NCI-H460 (cell line): ENCODE measurements at places on chromosomes 4 and X. TPM values are rescaled to one million over a fixed set of nuclear protein-coding genes. Genes with fewer than 3 reads are reported as not detected.
A peak's percentile ranks its signal among the peaks of the same experiment; 100 is the strongest.

The BMP3 gene
- not detected in 2 replicates for total RNA-seq

- no peak for DNase-seq
These were observed 30.9 kb upstream of the FAM156A start for GRCh38 chrX:52988985-52989917.

DNA sequence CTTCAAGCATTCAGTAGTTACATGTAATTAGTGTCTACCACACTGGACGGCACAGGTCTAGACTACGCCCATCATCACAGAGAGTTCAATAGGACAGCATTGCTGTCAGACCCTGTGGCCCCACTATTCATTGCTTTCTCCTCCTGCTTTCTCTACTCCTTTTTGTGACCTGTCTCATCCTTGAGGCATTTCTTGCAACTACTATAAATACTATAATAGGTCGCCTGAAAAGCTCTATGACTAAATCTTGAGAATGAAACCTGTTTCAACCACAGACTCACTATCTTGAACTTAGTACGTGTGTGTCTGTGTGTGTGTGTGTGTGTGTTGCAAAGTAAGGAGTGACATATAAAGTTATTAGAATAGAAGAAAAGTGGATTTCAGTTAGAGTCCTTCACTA lies 252.9 kb upstream of the KLF3 start:
- no peak for DNase-seq

- peak; percentile 64 for DNase-seq
These were observed 139.7 kb downstream of the MAPK10 start for GRCh38 chr4:86220121-86220520.

The PLP1 gene
- total RNA-seq, result not detected in 2 replicates

GRCh38 chr4:7294176-7294756 lies 101.9 kb downstream of the SORCS2 start:
- no peak for DNase-seq
